ENCODE measurements at places on chromosomes 16 and 17.

DNA sequence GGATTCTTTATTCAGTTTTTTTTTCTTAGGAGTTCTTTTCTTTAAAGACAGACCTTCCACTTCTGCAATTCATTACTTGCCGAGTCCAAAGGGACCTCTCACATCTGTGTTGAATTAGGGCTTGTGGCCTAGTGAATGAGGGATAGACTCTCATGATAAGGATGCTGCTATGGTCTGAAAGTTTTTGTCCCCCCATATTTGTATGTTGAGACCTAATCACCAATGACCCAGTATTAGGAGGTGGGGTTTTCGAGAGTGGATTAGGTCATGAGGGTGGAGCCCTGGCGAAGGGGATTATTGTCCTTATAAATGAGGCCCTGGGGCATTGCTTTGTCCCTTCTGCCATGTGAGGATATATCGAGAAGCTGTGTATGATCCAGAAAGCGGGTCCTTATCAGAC, 9.5 kb downstream of the KRT12 start:
- no peak for DNase-seq

GRCh38 chr17:32019228-32019627, 12.0 kb downstream of the LRRC37B start:
- DNase-seq, result no peak

DNA sequence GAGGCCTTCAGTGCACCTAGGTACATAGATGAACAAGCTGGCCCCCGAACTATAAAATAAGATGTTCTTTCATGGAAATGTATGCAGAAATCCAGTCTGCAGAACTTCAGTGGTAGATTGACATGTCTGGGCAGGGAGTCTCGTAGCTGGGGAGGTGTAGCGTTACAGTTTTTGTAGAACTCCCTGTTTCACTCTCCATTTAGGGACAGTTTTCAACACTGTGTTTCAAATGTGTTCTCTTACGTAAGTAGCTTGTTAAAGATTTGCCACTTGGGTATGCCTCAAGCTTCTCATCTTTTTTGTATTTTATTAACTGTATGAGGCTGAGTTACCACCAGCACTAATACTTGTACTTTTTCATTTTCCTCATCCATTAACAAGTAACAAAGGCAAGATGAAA, 46.6 kb downstream of the PLD6 start:
- DNase-seq, result no peak

DNA sequence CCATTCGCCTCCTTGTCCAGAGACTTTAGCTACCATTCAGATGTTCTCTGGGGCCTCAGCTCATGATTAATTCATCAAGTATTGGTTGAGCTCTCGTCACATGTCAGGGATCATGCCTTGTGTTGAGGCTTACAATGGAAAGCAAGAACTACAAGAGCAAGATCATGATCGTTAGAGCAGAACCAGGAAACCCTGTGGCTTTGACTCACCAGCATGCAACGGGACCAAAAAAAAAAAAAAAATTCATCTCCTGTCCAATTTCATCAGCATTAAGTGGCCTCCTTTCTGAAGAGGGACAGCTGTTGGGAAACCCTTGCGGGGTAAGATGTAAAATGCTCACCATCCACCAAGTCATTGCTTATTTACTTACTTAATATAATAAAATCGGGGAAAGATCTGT, 12.1 kb upstream of the USP10 start:
- no peak for DNase-seq

DNA sequence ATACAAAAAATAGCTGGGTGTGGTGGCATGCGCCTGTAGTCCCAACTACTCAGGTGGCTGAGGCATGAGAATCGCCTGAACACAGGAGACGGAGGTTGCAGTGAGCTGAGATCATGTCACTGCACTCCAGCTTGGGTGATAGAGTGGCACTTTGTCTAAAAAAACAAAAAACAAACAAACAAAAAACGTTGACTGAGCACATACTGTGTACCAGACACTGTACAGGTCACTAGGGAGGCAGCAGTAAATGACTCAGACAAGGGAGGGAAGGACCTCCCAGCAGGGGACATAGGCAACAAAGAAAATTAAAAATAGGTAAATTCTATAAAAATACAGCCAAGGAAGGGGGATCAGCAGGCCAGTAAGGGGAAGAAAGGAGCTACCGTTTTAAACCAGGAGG, 64.3 kb downstream of the SOCS1 start:
- no peak for DNase-seq

- DNase-seq, result no peak
Measured at GRCh38 chr17:76447931-76448652, 4.9 kb downstream of the UBE2O start.

GRCh38 chr16:86044881-86045590, 146.1 kb downstream of the IRF8 start:
- DNase-seq, result no peak

DNA sequence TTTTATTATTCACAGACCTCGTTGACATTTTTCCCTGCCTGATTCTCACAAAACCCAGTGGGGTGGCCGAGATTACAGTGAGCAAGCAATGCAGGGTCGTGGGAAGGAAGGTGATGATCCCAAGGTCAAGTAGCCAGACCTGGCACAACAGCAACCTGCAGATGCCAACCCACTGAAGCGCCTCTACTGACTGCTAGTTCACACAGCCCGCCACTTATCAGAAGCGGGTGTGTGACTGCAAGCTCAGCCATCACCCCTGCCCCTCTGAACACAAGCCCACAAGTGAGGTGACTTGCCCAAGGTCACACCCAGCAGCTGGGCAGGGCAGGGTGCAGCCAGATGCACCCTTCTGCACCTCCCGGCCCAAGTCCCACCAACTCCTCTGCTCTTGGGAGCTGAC, 7.1 kb downstream of the TFAP4 start:
- DNase-seq, result no peak

DNA sequence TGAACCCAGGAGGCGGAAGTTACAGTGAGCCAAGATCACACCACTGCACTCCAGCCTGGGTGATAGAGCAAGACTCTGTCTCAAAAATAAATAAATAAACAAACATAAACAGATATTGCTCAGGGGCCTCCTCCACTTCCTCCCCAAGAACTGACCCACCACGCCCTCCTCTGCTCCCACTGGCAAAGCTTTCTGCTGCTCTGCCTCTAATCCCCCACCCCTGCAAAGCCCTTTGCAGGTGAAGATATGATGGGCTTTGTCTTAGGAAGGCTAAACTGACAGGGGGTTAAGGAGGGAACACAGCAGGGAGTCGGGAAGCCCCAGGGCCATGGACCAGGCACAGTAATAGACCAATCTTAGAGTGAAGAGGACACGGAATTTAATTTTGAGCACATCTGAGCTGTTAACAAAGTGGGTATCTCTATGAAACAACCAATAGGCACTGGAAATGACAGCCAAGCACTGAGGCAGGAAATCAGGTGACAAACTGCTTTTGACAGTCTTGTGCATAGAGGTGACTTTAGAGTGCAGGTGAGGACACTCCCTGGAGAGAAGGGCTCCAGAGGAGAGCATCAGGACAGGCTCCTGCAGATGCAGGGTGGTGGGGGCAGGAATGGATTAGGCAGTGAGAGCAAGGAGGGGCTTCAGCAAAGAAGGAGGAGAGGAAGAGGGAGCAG, 6.4 kb upstream of the CD300LD start:
- no peak for DNase-seq

DNA sequence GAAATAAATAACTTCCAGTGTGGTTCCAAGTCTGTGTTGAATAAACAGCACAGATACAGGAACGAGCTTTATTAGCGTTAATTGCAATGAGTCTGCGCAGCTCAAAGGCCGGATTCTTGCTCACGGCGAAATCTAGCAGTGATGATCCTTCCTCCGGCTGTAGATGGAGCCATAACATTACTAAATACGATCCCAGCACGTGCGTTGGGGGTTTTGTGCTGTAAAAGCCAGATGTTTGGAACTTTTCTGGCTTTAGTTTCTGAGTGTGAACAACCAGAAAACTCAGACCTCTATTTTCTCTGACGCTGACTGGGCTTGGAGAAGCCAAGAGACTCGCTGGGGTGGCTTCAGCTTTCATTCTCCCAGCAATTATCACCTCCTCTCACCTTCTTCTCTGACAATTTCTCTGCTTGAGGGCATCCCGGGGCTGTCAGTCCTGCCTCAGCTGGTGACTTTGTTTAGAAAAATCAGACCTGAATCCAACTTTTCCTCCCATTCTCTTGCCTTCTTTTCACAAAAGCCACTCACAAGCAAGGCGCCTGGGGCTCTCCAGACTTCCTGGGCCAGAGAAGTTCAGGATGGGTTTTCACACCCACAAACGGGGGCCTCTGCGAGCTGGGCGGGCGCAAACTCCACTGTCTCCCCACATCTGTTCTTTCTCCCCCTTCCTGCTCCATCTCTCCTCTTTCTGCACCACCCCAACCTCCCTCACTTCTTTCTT, 47.1 kb upstream of the AKTIP start:
- DNase-seq, result peak; percentile 57

- no peak for DNase-seq
Measured at GRCh38 chr16:78022347-78023060, at the start of gene CLEC3A. CLEC3A (plus strand) TSS chr16:78022548; CDS start chr16:78022627, 79 bp downstream.

DNA sequence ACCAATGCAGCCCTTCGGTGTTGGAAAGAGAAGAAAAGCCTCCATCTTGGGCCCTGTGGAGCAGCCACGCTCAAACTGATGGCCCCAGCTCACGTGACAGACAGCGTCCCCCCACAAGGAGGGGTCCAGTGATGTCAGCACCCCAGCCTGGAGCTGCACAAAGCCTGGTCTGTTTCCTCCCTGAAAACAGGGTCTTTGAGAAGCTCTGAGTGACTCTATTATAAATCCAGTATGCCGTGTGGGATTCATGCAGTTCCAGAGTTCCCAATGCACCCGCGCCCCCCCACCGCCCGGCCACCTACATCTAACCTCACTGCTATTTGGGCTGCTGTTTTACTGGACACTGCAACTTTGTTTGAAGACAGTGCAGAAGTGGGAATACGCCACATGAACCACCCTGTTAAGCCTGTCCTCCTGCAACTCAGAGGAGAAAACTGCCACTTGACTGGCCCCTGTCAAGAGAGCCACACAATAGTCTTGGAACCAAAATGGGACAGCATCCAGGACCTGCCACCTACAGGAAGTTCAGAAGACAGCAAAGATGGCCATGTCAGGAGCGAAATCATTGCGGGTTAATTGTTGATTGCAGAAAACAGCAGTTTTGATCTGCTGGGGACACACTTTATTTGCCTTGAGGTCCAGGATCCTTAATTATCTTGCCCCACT, 33.1 kb downstream of the PMP22 start:
- DNase-seq, result no peak

DNA sequence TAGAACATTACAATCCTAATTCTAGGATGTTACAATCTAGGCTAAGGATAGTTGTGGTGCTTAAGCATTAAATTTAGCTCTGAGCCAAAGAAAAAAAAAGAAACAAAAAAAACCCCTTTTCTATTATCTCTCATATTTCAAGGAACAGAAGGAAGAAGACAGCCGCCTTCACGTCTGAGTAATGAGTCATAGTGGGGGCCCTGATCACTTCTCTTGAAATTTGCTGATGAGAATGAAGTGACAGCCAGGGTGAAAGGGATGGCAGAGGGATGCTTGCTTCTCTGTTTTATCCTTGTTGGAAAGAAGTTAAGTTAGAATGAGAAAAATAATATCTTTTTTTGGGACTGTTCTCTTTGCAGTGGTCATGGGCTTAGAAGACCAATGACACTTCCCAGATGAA, 82.6 kb upstream of the MPHOSPH6 start:
- DNase-seq, result no peak

DNA sequence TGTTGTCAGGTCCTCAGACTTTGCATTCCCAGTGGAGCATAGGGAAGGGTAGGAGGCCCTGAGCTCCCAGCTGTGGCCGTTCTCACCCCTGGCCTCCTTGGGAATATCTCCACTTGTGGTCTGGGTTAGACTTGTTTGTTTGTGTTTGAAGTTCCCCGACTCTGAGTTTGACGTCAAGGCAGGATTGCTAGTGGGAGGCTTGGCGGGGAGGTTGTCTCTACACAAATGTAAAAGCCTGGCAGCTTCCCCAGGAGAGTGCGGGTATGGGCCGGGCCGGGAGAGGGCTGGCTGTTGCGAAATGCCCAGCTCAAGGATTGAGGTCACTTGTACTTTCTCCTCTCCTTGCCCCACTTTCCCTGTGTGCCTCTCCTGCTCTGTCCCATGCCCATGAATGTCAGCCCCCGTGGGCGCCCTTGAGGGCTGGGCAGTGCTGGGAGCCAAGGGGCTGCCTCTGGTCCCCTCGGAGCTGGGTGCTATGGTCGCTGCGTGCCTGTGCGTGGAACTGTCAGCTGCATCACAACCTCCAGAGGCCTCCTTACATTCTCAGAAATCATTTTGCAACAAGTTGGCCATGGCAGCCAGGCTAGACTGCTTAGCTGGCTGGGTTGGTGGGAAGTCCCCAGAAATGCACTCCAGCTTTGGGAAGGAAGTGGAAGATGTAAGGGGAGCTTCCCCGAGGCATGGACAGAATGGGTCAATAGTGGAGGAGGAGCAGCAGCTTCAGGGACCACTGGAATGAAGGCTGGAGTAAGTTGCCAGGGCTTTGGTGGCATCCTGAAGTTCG, 84.3 kb downstream of the KSR1 start:
- no peak for DNase-seq

- DNase-seq, result no peak
Measured at GRCh38 chr17:79215631-79216030, 141.0 kb downstream of the ENGASE start.

DNA sequence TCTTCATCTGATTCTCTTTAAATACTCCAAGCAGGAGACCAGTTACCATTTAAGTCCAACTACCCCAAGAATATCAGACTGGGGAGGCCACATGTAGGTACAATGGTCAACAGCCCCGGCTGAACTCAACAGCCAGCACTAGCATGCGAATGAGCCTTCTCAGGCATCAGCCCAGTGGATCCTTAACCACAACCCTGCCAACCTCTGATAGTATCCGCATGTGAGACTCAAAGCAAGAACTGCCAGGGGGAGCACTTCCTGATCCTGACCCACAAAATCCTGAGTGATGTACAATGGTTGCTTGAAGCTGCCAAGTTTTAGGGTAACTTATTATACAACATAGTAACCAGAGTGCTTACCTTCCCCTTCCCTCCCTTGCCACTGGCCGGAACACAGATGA, 4.0 kb downstream of the PYY start:
- DNase-seq, result no peak

- no peak for DNase-seq
Measured at GRCh38 chr16:30533748-30534367, 800 bp downstream of the ZNF747 start.

GRCh38 chr16:68069511-68070248, 15.5 kb upstream of the NFATC3 start:
- peak; percentile 60 for DNase-seq

GRCh38 chr16:52078716-52079655, 468.0 kb downstream of the TOX3 start:
- no peak for DNase-seq

DNA sequence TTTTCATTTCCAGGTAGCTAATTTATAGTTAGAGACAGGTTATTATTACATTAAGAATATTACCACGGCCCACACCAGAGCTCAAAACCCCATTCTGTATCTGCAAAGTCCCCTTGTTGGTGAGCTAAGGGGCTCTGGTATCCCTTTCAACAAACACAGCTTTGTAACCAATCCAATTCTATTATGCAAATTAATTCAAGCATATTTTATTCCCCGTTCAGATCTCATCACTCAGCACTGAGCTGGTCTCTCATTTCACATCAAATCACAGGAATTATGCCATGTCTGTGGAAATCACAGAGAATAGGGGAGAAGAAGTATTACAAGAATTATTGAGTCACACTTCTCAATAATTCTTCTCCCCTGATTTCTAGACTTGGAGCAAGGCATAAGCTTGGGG, 111.7 kb downstream of the CDH11 start:
- no peak for DNase-seq

Data from immature natural killer cell (primary cell).